ENCODE measurements at places on chromosomes 13 and 19.

- DNase-seq: no peak
Measured at GRCh38 chr13:32585550-32586079, 637 bp upstream of the PDS5B start.

DNA sequence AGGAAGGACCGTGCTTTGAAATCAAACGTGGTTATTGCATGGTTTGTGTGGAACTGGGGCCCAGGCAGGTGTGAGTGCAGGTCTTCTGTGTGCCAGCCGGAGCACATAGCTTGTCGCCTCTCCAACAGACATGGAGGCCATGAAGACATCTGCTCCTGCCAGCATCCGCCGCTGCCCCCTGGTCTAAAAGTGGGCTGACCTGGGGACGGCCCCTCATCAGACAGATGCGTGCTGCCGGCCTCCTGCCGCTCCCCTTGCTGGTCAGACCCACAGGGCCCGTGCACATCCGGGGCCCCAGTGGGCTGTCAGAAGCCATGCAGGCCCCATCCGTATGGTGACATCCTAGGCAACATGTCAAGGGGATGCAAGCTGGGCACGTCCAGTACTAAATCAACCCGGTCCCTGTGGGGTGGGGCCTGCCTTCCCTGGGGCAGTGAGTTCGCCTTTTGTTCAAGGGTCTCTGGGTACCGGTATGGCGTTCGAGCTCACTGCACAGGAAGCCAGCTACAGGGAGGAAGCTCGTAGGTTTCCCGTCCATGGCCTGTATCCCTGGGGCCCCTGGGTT lies 88.0 kb upstream of the MCF2L start:
- no peak for DNase-seq

DNA sequence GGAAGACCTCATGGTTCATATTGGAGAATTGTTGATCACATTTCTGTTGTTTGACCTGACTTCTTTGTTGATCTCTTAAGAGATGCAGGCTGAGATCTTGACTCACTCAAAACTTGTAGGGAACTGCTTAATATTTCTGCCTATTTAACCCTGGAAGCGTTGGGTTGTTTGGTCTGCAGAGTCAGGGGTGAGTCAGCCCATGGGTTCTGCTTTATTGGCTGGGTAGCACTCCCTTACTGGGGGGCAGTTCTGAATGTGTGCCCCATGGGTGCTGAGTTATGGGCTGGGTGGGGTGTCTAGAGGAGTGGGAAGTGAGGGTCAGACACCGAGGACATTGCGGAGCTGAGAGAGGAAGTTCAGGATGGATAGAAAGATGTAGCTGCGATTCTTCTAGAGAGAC lies 87.9 kb downstream of the LRCH1 start:
- no peak for DNase-seq

DNA sequence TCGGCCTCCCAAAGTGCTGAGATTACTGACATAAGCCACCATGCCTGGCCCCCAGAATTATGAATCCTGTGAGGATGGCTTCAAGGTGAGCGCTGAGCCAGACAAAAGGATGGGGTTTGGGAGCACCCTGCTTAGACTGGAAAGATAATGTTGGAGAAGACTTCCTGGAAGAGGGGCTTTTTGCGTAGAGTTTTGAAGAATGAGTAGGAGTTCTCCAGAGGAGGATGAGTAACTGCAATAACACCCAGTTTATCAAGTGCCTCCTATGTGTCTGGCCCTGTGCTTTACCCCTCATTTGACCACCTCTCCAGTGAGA lies 641 bp upstream of the GDF15 start:
- DNase-seq: no peak

DNA sequence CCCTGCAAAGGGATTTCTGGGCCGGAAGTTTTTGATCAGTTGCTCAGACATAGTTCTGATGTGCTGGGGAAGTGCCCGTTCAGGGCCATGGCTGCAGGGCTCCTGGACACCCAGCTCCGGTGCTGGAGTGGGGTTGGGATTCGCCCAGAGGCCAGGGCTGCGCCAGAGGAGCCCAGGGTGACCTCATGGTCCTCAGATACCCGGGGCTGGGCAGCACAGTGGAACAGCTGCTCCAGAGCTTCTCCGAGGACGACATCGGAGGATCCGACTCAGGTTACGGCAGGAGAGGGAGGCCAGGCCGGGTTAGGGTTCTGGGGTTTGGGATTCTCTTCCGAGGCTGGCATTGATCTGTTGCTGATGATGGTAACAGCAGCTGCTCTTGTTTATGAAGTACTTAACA lies 20.9 kb downstream of the CARM1 start:
- DNase-seq: peak; percentile 11

DNA sequence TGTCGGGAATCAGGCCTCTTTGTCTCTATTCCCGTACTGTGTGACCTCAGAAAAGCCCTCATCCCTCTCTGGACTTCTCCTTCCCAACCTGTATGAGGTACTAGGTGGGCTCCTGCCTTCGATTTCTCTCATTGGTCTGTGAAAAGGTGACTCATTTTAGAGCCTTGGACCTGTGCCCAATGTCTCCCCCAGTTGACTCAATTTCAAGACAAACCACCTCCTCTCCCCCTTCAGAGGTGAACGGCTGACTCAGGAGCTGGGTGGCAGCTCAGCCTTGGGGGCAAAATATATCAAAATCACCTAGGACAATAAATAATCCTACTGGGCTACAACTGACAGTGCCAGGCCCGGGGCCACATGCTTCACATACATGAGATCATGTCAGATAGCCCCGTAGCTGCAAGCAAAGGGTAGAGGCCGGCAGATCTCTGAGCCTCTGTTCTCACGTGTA lies 630 bp downstream of the COQ8B start:
- no peak for DNase-seq

DNA sequence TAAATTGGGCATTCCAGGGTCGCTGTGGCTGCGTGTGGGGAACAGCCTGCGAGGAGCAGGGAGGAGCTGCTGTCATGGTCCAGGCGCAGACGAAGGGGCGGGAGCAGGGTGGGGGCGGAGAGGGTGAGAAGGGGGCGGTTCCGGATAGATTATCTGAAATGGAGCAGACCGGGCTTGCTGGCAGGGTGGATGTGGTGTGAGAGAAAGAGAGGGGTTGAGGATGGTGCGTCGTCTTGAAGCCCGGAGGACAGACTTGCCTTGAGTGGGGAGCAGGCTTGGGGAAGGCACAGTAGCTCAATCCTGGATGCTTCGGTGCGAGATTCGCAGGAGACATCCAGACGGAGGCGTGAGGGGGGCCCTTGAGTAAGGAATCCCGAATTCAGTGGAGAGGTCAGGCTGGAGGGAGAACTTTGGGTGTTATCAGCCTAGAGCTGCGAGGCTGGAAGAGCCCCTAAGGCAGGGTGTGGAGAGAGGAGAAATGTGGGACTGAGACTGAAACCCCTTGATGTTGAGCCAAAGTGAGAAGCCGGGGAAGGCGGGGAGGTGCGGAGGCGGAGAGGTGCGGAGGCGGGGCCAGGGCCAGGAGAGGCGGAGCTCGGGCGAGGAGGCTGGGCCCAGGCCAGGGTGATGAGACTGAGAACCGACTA lies 40.6 kb downstream of the DPF1 start:
- no peak for DNase-seq

GRCh38 chr19:13817615-13818371 lies 22.6 kb downstream of the ZSWIM4 start:
- peak; percentile 77 for DNase-seq

DNA sequence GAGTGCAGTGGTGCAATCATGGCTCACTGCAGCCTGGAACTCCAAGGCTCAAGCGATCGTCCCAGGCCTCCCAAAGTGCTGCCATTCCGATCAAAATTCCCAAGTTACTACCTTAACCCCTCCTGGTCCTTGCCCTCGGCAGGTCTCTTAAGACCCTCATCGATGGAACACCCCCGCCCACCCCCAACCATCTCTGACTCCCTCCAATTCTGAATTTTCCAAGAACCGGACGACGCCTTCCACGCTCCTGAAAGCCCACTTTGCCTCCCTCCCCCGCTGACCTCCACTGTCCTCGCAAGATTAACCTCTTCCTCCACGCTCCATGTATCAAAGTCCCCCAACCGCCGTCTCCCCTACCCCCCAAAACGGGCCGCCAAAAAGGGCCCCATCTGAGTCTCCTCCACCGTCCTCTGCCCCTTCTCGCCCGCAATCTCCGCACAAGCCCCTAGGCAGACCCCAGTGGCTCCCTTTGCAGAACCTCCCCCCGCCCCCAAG lies 539 bp downstream of the DAPK3 start:
- DNase-seq: no peak

GRCh38 chr19:34577531-34578101 lies 96.1 kb downstream of the WTIP start:
- DNase-seq: no peak

- DNase-seq: no peak
Measured at GRCh38 chr19:4297901-4298809, 4.0 kb downstream of the TMIGD2 start.

- DNase-seq: no peak
Measured at GRCh38 chr19:45402298-45403061, 2.4 kb downstream of the PPP1R13L start.

DNA sequence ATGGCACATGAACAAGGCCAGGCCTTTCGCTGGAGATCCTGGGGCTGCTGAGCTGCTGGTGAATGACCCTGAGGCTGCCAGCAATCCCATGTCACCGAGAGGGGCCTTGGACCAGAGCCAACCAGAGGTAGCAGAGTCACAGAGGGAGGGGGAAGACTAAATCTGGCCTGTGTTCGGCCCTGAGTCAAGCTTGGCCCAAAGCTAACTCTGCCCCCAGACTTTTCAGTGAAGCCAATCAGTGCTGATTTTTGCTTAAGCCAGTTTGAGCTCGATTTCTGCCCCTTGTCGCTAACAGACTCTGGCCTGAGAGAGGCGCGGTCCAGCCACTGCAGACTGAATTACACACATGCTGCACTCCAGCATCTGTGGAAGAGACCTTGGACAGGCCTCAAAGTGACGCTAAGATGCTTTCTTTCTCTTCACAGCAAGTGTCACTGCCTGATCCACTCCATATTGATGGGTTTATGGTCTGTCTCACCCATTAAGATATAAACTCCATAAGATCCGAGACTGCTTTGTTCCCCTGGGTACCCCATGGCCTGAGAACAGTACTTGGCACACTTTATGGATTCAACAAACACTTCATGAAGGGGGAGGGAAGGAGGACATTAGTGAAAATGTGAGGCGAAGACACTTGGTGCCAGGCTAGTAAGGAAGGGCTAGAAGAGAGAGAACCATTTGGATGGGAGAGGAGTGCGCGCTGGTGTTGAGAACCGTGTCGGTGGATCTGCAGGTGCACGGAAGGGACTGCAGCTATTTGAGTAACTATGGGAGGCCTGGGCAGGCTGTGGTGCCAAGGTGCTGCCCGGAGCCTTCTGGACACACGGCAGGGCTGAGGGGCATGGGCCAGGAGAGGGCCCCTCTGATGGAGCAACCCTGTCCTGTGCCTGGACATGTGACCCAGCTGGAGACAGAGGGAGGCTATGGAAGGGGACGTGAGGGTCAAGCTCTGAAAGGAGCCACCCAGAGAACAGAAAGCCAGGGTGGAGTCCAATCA lies 17.6 kb downstream of the RANBP3 start:
- DNase-seq: peak; percentile 21
